ENCODE measurements at places on chromosomes 4 and X.

DNA sequence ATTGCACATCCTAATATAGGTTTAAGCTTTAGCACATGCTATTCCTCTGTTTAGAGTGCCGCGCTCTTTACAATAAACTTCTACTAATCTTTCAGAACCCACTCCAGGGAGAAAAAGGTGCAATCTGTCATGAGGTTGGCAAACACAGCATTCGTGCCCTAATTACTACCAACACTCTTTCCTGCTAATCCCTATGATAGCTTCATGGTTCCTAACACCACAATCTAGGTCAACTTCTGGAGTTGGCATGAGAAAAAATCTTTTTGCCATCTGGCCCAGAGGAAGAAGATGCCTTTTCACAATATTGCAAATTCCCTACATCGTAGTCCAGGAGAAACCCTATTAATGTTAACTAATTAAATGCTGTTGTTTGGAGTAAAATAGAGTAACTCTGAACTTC lies 39.6 kb downstream of the TMA16 start:
- no peak for DNase-seq

DNA sequence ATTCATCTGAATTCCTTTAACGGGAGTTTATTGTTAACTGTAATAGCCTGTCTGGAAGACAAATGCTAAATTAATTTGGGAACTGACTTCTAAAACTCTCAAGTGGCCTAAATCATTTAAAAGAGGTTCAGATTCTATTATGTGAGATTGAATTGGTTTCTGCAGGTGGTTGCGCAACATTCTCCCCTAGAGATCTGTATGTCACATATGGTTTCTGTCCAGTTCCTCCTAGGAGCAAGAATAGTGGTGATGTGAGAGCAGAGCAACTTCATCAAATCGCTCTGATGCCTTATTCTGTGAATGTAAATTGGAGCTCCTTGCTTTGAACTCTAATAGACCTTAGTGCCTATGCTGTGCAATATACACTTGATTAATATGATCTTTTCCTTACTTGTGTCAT lies 144.6 kb upstream of the GPR101 start:
- no peak for DNase-seq

DNA sequence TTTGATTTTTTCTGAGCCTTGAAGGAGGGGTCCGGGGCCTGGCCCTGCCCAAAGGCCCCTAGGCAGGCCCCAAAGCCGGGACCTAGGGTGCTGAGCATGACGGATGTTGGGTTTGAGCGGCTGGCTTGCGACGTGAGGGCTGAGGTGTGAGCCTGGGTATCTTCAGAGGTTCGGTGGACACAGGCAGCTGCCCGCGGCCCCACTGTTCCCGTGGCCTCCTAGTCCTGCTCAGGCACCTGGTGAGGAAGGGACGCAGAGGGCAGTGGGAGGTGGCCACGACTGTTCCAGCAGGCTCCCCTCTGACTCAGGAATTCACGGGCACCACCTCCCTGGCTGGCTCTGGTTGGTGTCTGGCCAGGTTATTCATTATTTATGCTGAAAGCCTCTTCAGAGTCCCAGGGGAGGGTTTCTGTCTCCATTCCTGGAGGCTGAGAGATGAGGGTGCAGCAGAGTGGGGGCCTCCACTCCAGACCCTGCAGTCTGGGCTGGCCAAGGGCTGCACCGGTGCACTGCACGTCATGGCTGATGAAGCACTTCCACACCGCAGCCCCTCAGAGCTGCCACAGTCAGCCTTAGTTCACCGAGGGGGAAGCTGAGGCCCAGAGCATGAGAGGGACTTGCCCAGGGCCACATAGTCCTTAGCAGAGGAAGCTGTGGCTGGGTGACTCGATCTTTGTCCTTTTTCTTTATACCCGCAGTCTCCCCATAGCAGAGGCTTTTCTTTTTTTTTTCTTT lies 2.2 kb downstream of the MSANTD1 start:
- DNase-seq = peak; percentile 30

GRCh38 chr4:148059617-148060180 lies 327.8 kb downstream of the ARHGAP10 start:
- DNase-seq = no peak

GRCh38 chr4:112927544-112927943 lies 121.9 kb upstream of the ANK2 start:
- DNase-seq = no peak

GRCh38 chr4:6699388-6699787 lies 5.7 kb downstream of the S100P start:
- DNase-seq = no peak

Data from glutamatergic neuron (in vitro differentiated cells).